ENCODE measurements at places on chromosomes 4 and X.

DNA sequence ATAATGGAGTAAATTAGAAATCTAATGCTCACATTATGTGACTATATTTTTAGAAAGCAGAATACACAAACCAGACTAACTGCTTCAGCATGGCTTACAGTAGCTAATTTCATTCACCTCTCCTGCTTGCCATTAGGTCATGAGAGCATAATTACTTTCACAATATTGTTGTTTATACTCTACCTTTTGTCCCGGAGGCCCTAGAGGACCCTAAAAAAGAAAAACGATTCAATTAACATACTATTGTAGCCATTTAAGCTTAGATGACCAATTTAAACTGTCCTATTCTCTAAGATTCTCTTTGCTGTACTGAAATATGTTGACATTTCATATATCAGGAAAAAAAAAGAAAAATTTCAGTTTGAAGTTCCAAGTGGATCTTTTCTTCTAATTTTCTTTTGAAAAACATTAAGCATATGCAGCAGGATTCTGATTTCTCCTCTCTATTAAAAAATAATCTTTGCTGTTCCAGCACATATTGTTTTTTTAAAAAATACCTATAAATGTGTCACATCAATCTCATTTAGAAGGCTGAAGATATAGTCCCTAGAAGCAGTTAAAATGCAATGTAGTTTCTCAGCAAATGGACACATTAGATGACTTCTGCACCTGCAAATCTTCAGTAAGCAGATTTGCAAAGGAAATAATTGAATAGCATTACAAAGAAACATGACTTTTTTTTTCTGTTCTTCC lies 157.7 kb upstream of the ETNPPL start:
- DNase-seq = no peak

DNA sequence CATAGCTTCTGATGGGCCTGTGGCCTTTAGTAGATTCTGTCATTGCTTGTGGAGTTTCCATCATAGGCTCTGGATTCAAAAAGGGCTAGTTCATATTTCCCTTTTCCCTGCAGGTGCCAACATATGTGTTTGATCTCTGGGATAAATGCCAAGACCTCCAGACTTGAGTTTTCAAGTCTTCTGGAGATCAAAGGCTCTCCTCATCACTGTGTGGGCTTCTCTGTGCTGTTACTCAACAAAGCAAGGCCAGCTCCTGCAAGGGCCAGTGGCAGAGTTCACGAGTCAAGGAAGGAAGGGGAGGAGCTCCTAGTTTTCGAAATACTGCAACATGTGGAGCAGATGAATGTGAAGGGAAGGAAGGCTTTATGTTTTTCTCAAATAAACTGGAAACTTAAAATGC lies 62.7 kb upstream of the SCML1 start:
- no peak for DNase-seq

- DNase-seq = no peak
These were observed 83.6 kb downstream of the STAG2 start for GRCh38 chrX:124045109-124045508.

- DNase-seq = no peak
These were observed 31.2 kb downstream of the USP46 start for GRCh38 chr4:52627876-52628275.

GRCh38 chrX:52437212-52437611 lies 58.4 kb upstream of the XAGE1A start:
- no peak for DNase-seq

DNA sequence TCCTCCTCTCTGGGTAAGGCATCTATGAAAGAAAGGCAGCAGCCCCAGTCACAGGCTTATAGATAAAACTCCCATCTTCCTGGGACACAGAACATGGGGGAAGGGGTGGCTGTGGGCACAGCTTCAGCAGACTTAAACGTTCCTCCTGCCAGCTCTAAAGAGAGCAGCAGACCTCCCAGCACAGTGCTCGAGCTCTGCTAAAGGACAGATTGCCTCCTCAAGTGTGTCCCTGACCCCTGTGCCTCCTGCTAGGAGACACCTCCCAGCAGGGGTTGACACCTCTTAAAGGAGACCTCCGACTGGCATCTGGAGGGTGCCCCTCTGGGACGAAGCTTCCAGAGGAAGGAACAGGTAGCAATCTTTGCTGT lies 89.9 kb downstream of the EFHC2 start:
- no peak for DNase-seq

GRCh38 chrX:13747836-13748235 lies 13.3 kb downstream of the OFD1 start:
- no peak for DNase-seq

DNA sequence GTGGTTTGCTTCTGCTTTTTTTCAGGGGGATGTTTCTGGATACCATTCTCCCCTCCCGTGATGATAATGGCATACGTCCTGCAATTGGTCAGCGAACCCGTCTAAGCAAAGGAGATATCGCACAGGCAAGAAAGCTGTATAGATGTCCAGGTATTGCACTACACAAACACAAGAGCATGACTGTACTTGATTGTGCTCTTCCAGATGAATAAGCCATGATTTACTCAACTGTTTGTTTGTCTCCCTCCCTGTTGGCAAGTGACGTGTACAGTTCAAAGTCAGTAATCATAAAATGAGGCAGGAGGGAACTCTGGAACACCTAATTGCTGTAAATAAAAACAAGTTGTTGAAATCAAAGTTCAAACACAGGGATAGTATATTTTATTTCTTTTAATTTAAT lies 141.4 kb downstream of the TLL1 start:
- no peak for DNase-seq

DNA sequence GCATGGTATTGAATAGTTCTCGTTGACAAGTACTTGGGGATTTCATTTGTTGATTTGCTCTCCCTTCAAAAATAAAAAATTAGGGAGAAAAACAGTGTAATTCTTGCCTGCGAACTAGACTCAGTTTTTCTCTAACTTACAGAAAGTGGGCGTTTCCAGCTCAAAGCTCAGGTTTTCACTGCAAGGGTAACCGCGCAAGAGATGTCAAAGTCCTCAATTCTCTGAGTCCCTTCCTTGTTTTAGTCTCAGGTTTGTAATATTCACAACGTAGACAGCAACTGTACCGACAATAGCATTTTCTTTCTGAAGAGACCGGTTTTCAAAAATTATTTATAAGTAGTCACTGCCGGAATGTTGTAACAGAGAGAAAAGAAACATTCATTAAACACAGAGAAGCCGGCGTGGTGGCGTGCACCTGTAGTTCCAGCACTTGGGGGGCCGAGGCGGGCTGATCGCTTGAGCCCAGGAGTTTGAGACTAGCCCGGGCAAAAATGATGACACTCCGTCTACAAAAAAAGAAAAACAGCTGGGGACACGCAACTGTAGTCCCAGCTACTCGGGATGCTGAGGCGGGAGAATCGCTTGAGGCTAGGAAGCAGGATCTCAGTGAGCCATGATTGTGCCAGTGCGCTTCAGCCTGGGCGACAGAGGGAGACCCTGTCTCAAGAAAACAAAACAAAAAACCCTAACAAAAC lies 774 bp downstream of the ZCCHC4 start:
- no peak for DNase-seq

GRCh38 chr4:984336-985054 lies 2.3 kb upstream of the IDUA start:
- no peak for DNase-seq

Data from activated CD8-positive, alpha-beta memory T cell treated with anti-CD3 and anti-CD28 coated beads for 4 hours (primary cell).